ENCODE measurements at places on chromosomes 2 and 18. TPM values are rescaled to one million over a fixed set of nuclear protein-coding genes. Genes with fewer than 3 reads are reported as not detected.

GRCh38 chr2:202064171-202064880 lies 8.7 kb upstream of the KIAA2012 start:
- no peak for DNase-seq

The ABCG8 gene
- not detected for total RNA-seq

- DNase-seq, result peak; percentile 46
Measured at GRCh38 chr2:71939588-71940535, 207.8 kb downstream of the CYP26B1 start.

DNA sequence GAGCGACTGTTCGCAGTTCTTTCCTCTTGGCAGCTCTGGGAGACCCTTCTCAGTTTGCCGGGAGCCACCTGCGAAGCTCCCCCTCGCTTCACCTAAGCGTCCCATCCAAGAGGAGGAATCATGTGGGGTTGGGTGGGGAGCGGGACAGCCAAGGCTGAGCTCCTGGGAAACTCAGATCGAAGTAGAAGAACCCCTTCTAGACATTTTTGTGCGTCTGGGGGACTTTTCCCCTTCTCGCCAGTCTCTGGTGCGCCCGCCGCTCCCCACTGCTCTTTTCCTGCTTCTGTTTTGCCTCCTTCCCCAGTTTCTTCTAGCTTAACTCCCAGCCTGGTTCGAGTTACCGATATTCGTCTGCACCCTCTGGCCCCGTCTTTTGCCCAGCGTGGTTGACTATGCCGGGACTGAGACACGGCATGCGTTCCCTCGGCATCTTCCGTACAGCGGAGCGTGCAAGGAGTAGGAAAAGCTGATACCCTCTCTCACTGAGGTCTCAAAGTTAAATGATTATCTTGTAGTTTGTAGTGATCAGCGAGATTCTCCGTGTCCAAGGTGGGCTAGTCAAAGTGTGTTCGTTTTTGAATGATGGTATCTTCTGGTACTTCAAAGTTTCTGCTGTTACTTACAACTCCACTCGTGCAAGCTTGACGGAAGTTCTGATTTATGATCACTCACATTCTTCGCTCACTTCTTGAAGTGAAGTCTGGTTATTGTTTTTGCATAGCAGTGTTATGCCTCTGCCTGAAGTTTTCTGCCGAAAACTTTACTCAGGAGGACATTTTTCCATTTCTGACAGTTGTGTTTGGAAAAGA lies 664 bp downstream of the CAMKMT start:
- DNase-seq, result no peak

The KCNJ13 gene
- not detected for total RNA-seq

Measured in tibial nerve (tissue), 4 donors.